GM12891 (cell line): ENCODE measurements at places on chromosomes 2 and 18.
A peak's percentile ranks its signal among the peaks of the same experiment; 100 is the strongest.

- no peak for DNase-seq
These were observed 404.4 kb downstream of the SOCS6 start for GRCh38 chr18:70693246-70693645.

- no peak for DNase-seq
These were observed 42.9 kb upstream of the MYO1B start for GRCh38 chr2:191202209-191202721.

GRCh38 chr2:124874219-124874618, 849.1 kb downstream of the CNTNAP5 start:
- no peak for DNase-seq

DNA sequence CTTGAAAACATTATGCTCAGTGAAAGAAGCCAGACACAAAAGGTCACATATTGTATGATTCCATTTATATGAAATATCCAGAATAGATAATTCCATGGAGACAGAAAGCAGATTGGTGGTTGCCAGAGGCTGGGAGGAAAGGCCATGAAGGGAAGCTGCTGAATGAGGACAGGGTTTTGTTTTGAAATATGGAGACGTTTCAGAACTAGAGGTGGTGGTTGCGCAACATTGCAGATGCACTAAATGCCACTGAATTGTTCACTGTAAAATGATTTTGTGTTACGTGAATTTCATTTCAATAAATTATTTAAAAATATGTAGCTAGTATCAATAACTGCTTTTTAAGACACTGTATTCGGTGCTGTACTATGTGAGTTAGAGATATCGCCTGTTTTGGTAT, 101.7 kb upstream of the ZNF236 start:
- DNase-seq, result no peak

GRCh38 chr18:8996771-8997432, 105.6 kb upstream of the NDUFV2 start:
- DNase-seq, result no peak

- DNase-seq, result no peak
These were observed at the start of gene IL1A for GRCh38 chr2:112784199-112785189. Gene IL1A, minus strand, starts transcription at chr2:112784493. Its CDS starts 723 bp downstream, at chr2:112783770.

GRCh38 chr2:161088658-161089350, 71.4 kb upstream of the TANK start:
- no peak for DNase-seq

GRCh38 chr2:70258532-70258875, 567 bp downstream of the PCYOX1 start:
- DNase-seq, result no peak

DNA sequence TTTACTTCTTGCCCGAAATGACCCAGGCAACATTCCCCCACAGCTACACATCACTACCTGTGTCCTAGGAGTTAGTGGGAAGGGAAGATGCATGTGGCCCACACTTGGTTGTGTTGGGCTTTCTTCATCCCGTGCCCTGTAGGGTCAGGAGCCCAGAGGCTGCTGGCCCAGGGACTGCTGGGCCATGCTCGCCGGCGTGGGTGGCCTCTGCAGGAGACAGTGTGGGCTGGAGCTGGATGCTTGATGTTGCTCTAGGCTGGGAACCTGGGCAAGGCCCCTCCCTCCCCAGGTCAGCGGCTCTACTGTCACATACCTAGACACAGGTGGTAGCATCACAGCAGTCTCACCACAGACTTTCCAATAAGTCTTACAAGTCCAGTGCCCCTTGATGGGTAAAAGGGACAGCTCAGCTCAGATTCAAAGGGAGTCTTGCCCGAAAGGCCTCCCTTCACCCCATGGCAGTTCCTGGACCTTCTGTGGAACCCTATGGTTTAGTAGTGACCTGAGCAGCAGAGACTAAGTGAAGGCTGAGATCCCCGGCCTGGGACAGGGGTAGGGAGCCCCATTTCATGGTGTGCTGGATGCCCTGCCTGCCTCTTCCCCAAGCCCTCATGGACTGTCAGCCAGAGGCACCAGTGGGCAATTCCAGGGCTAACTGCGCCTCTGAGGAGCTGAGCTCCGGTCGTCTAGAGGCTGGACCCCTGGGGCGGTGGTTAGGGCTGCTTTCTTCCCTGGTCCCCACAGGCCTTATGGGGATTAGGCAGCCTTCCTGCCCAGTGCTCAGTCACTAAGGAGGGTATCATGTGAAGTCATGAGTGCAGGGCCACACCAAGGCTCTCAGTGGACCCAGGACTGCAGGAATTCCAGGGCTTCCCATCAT, 45.4 kb upstream of the FAHD2A start:
- DNase-seq, result no peak

DNA sequence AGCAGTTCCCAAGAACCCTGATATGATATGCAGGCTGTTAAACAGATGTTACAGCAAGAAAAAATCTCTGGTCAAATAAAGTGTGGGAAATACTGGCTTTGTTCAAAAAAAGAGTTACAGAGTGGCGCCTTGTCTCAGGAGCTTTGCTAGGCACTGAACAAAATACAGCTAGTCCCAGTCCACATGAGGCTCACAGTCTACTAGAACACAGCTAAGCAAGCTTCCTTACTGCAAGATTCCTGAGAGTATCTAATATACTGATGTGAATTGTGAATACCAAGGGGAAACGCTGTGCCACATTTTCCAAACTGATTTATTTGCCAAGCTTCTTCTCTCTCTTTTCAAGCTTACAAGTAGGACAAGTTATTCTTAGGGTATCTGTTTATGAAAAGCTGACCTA, 188.8 kb upstream of the NABP1 start:
- DNase-seq, result no peak

- DNase-seq, result no peak
These were observed 158.6 kb upstream of the LTBP1 start for GRCh38 chr2:32788114-32788513.

DNA sequence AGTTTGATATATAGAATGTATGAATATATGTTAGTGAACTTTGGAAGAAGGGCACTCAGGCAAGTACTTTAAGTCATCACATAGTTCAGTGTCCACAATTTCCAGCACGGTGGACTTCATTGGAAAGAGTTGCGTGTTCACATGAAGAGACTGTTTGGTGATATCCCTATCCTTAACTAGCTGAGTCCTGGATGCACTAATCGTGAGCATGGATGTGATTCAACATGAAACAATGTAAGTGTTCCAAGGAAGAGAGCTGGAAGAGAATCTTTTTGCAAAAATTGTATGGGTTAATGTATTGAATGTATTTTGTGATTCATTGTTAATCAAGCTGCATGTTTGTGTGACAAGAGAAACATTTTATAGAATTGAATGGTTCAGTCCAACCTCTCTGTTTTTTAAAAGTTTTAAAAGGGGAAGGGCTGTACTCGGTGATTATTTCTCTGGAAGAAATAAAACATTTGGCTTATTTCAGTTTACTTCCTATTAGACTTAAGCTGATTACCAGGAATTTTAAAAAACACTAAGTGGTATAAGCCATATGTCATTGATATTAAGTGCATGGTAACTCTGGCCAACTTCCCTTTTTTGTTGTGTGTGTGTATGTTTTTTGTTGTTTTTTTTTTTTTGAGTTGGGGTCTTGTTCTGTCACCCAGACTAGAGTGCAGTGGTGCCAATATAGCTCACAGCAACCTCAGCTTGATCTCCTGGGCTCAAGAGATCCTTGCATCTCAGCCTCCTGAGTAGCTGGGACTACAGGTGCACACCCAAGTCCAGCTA, 8.6 kb downstream of the XRCC5 start:
- no peak for DNase-seq

GRCh38 chr2:30115141-30115980, 31.4 kb upstream of the YPEL5 start:
- DNase-seq, result peak; percentile 45

GRCh38 chr18:73551211-73551610, 596.4 kb downstream of the FBXO15 start:
- no peak for DNase-seq

GRCh38 chr18:65610939-65611338, 139.9 kb upstream of the CDH7 start:
- DNase-seq, result no peak

GRCh38 chr2:134335601-134336000, 81.7 kb downstream of the MGAT5 start:
- DNase-seq, result no peak

- no peak for DNase-seq
These were observed 71.9 kb downstream of the ADD2 start for GRCh38 chr2:70696142-70696541.

GRCh38 chr18:59453468-59453961, 94.5 kb upstream of the LMAN1 start:
- DNase-seq, result no peak

DNA sequence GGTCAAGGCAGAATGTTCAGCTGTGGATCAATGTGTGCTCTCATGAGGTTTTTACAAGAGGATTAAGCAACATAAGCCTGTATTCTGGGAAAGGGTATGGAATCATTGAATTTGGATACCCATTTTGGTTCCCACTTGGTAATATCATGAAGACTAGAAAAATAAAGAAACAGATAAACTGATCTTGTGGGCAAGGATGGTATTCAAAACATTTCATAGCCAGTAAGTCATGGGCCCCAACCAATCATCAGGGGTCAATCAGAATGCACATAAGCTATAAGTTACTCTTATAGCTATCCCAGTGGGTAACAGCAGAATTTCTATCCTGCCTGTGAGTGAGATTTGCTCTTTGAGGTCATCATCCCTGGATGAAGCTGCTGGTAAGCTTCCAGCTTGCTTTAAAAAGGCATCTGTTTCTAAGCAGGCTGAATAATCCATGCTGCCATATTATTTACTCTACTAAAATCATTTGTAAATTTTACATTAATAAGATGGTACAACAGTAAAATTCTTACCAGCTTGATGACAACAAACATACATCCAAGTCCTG, 291.2 kb downstream of the RAD51AP2 start:
- DNase-seq, result no peak

DNA sequence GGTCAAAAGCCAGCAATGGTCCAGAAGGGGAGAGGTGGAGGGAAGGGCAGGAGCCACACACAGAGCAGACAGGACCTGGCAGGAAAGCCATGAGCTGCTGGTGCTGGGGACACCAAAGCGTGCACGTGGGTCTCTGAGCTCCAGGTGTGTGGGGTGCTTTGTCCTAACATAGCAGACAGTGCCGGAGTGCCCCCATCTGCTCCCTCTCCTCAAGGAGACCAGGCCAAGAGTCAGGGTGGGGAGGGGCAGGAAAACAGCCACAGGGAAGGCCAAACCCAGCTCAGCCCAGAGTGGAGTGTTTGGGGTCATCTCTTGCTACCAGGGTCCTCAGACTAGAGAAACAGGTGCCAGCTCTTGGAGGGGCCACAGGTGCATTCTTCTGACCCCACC, 4.2 kb upstream of the GPC1 start:
- DNase-seq, result no peak

DNA sequence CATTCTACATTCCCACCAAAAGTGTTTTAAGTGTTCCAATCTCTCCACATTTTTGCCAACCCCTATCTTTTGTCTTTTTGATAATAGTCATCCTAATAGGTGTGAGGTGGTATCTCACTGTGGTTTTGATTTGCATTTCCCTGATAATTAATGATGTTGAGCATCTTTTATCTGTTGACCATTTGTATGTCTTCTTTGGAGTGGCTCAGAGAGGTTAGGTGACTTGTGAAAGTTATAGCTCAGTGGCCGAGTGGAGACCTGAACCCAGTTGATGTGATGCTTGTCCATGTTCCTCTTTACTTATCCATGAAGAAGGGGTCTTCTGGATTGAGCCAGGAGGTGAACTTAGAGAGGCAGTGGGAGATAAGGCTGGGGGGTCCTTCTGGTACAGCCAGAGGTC, 78.8 kb downstream of the DDX1 start:
- no peak for DNase-seq

- DNase-seq, result no peak
These were observed 441.8 kb downstream of the NYAP2 start for GRCh38 chr2:225841314-225841713.

DNA sequence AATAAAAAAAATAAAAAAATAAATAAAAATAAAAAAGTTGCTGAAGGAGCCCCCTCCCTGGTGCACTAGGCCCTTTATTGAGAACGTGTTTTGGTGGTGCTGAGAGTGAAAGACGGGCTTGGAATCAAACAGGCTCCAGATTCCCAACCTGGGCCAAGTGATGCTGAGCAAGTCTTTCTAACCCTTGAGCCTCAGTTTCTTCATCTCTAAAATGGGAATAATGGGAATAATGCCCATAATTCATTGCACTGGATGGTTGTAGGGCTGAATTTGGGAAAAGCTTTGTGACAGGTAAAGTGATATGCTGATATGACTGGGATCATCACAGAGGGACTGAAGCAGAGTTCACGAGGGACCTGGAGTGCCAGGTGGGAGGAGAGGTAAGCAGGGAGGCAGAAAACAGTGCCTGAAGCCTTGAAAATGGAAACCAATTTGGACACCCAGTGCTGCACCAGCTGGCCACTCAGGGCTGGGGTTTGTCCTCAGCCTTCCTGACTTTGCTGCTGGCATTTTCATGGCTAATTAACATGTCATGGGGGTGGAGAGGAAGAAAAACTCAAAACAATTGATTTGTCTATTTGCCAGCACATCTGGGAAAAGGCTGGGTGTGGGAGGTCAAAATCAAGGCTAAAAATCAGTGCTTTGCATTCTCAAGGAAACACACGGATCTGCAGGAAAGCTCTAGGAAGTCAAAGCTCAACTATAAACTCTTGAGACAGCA, 241.3 kb downstream of the LOXHD1 start:
- no peak for DNase-seq

GRCh38 chr2:217622205-217623060, 380.4 kb downstream of the TNS1 start:
- DNase-seq, result no peak

DNA sequence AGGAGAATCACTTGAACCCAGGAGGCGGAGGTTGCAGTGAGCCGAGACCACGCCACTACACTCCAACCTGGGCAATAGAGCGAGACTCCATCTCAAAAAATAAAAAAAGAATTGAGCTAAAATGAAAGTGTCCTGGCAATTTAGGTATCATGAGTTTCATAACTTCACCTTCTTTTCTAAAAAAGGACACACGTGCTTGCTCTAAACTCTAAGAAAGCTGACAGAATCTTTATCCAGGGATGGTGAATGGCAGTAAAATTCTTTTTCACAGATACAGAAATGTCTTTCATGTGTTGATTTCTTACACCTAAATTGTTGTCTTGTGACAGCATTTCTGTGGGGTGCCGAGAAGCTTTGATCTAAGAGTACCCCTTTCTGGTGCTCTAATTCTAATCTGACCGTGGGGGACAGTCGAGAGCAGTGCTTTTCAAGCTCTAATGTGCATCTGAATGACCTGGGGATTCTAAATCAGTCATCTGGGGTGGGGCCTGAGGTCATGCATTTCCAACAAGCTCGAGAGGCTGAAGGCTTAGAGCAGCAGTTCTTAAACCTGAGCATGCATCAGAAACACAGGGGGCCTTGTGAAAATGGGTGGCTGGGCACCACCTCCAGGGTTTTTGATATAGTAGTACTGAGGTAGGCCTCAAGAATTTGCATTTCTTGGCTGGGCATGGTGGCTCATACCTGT, 42.1 kb upstream of the REL start:
- DNase-seq, result no peak

GRCh38 chr2:220302756-220303155, 675.3 kb downstream of the SLC4A3 start:
- DNase-seq, result no peak

DNA sequence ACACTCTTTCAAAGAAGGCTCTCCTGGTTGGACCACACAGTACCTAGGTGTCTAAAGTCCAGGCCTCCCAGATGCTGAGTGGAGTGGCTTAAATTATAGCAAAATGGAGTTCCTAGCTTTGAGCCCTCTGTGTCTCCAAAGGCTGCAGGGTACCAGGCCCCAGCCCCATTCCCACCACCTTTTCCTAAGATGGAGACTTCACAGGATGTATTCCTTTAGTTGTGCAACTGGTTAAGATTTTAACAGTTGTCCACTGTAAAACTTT, 4.9 kb downstream of the SMAD7 start:
- no peak for DNase-seq

- DNase-seq, result no peak
These were observed 84.3 kb downstream of the NEB start for GRCh38 chr2:151649966-151650365.

GRCh38 chr2:208142925-208143799, 2.8 kb downstream of the CRYGB start:
- DNase-seq, result no peak
